NCI-H510A (cell line): ENCODE measurements at places on chromosomes 16 and 17.
A peak's percentile ranks its signal among the peaks of the same experiment; 100 is the strongest.

DNA sequence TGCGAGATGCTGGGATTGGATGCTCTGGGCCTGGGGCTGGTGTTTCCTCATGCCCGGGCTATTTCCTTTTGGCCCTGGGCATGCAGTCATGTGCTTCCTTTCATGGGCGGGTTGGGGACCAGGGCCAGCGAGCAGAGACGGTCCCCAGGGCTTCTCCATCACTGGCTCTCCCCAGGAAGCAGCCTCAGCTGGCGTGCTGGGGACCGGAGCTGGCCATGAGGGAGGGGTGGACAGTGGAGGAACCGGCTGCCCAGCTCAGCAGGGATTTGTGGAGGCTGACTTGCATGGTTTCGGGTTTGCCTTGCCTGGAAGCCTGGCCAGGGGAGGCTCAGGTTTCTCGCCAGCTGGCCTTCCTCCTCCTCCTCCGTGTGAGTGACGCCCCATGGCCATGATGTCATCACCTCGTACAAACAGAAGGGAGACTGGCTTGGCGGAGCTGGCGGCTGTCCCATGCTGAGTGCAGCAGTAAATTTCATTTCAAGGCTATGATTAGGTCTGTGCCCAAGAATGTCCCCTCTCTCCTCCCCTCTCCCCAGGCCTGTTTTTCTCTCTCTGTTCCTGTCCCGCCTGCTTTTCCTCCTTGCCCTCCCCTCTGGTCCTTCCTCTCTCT lies 8.9 kb upstream of the TIMP2 start:
- DNase-seq, result peak; percentile 87

DNA sequence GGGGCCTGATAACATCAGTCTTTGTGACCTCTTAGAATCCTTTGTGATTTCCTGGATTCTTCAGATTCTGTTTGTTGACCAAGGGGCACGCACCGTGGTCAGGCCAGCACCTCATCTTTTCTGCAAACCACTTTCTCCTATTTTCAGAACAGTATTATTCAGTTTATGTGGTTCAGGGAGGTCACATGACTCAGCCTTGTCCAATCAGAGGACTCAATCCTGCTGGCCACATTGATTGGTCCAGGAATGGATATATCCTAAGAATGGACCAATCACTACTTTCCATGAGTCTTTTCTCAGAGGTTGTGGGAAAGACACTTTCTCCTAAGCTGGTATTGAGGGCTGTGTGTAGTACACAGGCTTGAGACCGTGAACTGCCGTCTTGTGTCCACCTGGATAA lies 123.1 kb upstream of the EEF2KMT start:
- DNase-seq, result no peak

- DNase-seq, result no peak
Measured at GRCh38 chr17:9177212-9177611, 155.9 kb downstream of the NTN1 start.

DNA sequence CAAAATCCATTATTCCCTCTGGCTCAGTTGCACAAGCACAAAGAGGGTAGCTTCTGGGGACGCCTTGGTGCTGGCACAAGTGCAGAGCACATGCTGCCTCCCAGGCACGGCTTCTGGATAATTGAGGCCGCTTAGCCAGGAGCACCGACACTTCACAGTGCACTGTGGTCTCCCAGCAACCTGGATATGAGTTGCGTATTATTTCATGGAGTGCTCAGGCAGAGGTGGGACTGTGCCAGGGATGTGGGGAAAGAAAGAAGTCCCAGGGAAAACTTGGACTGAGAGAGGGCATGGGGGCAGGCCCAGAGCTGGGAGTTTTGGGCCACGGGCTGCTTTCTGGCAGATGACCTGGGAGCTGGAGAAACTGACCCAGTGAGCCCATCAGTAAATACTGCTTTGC lies 37.5 kb downstream of the MPRIP start:
- no peak for DNase-seq

GRCh38 chr17:64781014-64781756 lies 119.1 kb upstream of the SMURF2 start:
- peak; percentile 17 for DNase-seq

GRCh38 chr17:9209781-9210370 lies 188.6 kb downstream of the NTN1 start:
- no peak for DNase-seq

DNA sequence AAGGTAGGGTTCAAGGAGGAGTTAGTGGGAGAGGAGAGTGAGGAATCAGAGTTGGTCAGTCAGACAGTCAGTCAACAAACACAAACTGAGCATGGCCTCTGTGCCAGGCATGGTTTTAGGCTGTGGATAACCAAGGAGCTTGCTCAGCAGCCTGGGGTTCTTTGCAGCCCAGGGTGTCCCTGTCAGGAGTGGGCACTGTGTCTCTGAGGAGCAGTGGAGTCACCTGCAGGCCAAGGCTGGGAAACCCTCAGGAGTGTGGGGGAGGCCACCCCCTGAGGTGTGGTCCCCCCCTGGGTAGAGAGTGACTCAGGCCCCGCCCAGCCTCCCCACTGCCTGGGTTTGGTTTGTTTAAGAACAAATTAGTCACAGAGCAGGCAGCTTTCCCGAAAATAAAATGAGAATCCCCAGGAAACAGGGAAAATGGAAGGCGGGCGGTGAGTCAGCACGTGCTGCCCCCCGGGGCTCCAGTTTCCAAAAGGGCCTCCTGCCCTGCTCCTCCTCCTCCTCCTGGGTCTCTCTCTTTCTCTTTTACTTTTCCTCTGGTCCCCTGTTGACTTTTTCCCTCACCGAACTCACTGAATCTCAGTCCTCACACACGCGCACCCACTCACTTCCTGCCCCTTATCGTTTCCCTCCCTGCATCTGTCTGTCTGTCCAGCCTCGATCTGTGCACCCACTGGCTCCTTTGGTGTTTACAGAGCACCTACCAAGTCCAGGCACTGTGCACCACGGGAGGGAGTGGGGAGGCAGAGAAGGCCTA lies 44.3 kb downstream of the SOCS3 start:
- DNase-seq, result no peak

DNA sequence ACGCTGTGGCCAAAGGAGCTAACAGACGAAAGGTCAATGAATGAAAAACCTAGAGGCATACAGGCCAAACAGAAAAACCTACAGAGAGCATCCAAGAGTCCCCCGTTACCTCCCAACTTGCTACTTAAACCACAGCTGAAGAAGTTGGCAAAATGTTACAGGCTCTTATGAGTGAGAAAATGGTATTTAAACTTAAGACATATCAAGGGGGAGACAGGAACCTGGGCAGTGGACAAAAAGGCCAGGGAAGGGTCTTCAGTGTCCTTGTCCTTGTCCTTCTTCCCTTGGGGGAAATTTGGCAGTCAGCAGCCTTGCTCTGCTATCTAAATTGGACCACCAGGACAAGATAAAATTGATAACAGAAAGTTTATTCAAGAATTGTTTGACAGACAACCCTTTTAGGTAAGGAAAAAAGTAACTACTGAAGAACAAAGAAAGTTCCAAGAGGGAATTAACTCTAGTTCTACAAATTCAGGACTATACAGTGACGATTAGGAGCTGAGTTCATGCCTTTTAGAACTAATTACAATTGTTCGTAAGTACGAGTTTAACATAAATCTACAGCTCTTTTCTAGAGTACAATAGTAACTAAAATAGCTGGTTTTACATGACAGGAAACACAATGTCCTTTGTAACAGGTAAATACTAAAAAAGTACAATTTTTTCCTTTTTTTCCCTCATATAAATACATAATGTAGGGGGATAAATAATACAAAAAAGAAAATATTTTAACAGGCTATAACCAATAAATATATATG lies 3.8 kb upstream of the HOXB2 start:
- DNase-seq, result no peak

- DNase-seq, result no peak
Measured at GRCh38 chr16:88387941-88388627, 5.3 kb downstream of the ZNF469 start.

- DNase-seq, result no peak
Measured at GRCh38 chr17:693791-694638, 20.6 kb downstream of the VPS53 start.

GRCh38 chr17:48804936-48805411 lies 12.1 kb downstream of the TTLL6 start:
- peak; percentile 63 for DNase-seq
